CD4-positive, alpha-beta T cell treated with Interleukin-6 for 4 hours (primary cell): ENCODE measurements at places on chromosomes 16 and 17.

DNA sequence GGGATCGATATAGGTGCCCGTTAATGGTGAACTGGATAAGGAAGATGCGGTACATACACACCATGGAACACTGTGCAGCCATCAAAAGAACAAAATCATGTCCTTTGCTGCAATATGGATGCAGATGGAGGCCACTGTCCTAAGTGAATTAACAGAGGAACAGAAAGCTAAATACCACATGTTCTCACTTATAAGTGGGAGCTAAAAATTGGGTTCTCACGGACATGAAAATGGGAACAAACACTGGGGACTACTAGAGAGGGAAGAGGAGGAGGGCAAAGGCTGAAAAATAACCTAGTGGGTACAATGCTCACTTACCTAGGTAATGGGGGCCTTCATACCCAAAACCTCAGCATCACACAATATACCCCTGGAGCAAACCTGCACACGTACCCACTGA, 302.6 kb downstream of the XYLT1 start:
- no peak for DNase-seq

DNA sequence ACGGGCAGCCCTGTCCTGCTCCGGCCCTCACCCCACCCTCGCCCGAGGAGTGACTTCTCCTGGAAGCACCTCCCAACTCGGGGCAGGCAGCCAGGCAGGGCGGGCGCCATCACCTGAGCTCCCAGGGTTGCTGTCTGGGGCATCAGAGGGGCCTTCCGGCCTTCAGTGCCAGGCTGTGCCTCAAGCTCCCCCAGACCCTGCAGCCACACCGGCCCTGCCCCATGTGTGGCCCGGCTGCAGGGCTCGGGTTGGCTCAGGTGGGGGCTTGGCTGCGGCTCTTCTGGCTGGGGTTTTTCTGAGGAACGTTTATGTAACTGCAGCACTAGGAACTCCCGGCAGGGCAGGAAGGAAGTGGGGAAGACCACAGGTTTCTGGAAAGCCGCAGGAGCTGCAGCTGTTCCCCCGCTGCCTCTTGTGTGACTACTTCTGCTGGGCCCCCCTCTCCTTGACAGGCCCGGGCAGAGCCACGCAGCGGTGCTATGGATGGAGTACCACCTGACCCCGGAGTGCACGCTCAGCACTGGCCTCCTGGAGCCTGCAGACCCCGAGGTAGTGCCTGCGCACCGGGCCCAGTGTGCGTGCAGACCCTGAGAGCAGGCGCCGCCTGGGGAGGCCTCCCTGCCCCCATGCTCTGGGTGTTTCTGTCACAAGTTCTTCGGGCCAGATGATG, 45.6 kb downstream of the PRMT7 start:
- DNase-seq: peak; percentile 75

DNA sequence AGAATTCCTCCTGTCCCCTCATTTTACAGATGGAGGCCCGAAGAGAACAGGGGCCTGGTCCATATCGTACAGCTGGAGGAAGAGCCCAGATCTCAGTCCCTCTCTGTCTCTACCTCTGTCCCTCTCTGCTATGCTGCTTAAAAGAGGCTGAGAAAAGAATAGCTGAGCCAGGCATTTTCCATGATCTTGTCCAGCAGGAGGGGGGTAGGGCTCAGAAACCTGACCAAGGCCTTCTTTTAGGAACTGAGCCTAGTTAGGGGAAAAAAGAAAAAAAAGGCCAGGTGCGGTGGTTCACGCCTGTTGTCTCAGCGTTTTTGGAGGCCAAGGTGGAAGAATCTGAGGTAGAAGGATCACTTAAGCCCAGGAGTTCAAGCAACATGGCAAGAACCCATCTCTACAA, 84.2 kb downstream of the MGAT5B start:
- DNase-seq: no peak

DNA sequence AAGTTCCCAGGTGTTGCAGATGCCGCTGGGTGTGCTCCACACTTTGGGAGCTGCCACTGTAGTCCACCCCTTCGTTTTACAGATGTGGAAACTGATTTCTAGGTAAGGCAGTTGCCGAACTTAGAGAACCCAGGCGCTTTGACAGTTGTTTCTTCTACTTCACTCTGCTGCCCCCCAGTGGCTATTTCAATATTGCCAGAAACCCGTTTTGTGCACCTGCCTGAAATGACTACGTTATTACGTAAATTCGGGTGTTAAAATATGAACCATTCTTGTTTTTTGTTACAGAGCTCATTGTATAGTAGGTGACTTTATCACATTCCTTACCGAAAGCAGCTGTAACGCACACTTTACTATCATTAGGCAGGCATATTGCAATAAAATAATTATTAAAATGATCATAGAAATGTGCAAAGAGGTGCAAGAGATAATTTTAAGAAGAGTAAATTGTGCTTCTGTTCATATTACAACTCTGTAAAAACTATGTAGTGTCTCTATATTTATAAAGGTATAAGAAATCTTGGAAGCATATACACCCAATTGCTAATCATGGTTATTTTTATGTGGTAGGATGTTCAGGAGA, 44.9 kb downstream of the OTOA start:
- DNase-seq: peak; percentile 91

GRCh38 chr17:81719410-81720266, 7.6 kb downstream of the SLC25A10 start:
- DNase-seq: no peak

GRCh38 chr16:10871157-10871991, 5.6 kb upstream of the CIITA start:
- DNase-seq: peak; percentile 38

DNA sequence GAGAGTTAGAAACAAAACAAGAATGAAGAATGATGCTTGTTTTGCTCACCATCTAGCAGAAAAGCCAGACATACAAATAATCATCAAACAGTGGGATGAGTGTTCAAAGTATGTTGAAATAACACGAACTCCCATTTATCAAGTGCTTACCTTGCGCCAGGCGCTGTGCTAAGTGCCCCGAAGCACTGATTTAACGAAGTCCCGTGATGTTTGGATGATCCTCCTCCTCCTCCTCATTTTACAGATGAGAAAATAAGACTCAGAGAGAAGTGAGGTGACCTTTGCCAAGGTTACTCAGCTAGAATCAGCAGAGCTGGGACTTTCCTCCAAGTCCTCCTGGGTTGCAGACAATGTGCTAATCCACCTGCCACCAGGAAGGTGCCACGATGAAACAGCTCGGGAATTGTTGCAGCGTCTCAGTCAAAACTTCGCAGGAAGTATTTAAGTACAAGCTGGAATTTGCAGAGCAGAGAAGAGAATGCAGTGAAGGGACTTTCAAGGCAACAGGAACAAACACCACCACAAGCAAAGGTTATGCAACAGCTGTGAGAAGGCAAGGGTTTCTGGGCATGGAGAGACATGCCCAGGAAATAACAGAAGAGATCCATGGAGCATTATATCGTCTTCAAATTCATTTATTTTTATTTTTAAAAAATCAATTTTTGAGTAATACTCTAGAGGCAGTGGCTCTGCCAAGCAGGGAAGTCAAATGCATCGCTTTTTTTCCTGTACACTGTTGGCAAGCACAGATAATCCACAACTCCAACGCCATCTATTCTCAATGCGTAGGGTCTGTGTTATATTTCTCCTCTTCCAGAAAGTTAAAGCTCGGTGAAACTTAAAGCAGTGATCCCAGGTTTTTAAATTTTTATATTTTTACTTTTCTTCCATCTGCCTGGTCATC, 11.1 kb downstream of the PRCD start:
- no peak for DNase-seq

DNA sequence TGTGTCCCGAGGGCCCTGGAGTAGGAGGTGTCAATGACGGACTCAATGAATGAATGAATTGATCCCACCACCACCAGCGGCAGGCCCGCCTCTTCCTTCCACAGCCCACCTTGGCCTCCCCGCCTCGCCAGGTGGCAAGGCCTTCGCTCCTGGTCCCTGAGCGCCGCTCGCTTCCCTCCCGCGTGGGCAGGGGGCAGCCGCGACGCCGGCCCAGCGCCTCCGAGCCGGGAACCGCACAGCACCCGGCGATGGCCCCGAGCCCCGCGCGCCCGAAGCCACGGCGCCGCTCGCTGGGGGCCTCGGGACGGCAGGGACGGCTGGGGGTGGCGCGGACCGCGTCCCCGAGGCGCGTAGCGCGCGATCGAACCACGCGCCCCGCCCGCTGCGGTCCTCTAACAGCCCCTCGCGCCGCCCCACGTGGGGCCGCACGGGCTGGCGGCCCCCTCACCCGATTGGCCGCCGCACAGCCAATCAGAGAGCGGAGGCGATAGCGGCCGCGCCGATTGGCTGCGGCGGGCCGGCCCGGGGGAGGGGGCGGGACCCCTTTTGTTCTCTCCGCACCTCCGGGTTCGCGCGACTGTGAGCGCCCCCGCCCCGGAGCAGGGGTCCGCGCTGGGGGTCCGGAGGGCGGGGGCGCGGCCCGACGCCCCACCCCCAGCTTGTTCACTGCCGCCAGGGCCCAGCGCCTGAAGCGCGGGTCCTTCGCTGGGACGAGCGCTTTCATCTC, 31.4 kb downstream of the ACTG1 start:
- DNase-seq: peak; percentile 81

DNA sequence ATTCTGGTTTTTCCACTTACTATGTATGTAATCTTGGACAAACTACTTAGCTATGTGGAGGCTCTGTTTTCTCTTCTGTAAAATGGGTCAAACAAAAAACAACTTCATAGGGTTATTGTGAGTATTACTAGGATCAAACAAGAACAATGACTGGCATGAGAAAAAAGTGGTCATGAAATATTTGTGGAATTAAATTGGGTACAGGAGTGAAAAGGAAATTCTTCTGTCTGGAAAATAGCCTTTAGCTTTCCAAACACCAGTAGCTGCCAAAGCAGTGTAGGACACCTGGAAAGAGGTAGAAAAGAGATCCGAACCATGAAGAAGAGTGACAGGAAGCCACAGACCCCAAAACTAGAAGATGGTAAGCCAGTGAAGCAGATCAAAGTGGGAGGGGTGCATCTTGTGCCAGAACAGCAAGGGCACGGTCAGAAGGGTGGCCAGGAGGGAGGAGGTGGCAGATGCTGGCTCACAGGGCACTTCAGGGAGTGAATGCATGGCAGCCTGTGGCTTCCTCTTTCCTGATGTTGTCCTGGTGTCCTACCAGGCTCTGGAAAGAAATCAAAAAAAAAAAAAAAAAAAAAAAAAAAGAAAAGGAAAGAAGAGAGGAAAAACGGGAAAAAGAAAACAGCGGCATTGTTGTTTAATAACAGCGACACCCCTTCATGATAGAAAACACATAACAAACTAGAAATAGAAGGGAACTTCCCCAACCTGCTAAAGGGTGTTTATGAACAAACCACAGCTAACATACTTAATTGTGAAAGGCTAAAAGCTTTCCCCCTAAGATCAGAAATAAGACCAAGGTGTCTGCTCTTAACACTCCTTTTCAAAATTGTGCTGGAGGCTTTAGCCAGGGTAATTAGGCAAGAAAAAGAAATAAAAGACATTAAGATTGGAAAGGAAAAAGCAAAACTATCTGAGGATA, 67.9 kb downstream of the PCTP start:
- no peak for DNase-seq

DNA sequence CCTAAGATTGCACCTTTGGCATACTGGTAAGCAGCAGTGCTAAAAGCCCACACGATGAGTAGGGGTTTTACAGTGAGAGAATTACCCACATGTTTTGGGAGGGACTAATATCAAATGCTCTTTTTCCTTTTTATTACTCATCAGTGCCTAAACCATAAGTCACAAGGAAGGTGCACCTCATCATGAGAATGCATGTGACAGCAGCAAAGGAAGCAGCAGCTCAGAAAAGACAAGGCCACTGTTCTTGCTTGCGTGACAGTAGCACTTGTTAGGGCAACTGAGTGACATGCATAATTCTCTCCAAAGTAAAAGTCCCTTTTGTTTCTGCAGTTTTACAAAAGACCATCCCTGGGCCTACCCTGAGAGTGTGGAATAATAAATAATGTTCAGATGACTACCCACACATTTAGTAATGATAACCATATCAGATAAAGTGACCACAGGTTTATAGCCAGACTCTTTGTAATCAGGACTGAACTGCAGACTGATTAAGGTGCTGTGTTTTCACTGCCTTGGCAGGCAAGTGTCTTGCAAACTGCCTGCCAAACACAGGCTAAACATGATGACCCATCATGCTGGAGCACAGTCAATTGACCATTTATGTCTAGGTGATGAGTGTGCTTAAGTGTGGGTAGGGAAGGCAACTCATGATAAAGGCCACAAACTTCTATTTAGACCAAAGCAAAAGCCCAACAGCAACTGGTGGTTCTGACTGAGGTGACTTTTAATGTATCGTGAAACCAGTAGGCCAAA, 1751.4 kb downstream of the TP53TG3F start:
- DNase-seq: no peak

- DNase-seq: peak; percentile 82
Measured at GRCh38 chr17:82449131-82449882, 1.2 kb downstream of the CYBC1 start.

DNA sequence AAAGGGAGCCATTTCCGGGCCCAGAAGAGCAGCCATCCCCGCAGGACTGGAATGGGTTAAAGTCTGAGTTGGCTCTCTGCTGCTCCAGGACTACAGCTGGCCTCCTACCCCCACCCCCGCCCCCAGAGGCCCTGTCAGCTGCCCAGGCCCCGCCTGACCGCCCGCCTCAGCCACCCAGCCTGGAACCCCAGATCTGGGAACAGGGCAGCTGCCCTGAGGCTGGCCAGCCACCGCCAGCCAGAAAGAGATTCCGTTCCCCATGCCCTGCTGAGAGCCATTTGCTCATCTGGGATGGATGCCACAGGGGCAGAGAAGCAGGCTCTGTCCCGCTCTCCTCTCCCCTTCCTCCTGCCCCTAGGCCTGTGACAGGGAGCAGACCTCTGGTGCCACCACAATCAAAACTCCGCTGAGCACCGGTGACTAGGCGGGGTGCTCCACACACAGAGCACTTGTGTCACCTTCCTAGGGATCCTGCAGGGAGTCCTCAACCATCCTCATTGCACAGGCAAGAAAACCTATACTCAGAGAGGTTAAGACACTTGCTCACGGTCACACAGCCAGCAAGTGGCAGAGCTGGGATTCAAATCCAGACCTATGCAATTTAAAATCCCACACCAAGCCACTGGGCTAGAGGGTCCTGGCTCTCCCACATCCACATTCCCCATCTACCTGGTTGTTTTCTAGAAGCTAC, 44.1 kb downstream of the ZNF423 start:
- DNase-seq: no peak

DNA sequence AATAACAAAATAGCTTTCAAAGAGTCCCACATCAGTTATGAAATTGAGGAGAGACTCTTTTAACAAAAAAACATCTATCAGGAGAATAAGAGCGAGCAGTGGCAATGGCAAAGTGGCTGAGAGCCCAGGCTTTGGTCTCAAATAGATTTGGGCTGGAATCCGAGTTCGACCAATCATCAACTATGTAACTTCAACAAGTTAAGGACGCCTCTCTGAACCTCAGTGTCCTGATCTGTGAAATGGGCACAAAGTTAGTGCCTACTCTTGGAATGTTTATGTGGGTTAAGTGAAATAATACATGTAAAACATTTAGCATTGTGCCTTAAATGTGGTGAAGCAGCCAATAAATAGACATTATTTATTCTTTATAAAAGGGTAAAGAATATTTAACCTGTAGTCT, 45.4 kb downstream of the CFDP1 start:
- DNase-seq: no peak

DNA sequence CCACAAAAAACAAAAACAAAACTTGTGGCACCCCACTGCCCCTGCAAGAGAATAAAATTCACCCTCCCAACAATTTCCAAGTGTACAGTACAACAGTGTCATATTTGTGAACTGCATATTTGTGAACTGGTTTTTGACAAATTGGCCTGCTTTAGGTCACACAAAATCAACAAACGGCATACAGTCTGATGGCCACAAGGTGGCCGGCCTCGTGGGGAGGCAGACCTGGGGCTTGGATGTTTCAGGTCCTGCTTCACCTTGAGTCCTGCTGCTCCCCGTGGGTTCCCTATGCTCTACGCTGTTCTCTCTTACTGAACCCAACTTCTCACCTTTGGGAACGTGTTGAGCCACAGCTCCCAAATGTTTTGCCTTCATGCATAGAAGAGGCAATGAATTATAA, 102.2 kb downstream of the CDK5R1 start:
- no peak for DNase-seq
